CD4-positive, alpha-beta T cell treated with Interleukin-17A for 1 hour (primary cell): ENCODE measurements at places on chromosomes 13 and 19.

- DNase-seq, result no peak
Observed at GRCh38 chr13:97974773-97975172, 21.3 kb downstream of the IPO5 start.

DNA sequence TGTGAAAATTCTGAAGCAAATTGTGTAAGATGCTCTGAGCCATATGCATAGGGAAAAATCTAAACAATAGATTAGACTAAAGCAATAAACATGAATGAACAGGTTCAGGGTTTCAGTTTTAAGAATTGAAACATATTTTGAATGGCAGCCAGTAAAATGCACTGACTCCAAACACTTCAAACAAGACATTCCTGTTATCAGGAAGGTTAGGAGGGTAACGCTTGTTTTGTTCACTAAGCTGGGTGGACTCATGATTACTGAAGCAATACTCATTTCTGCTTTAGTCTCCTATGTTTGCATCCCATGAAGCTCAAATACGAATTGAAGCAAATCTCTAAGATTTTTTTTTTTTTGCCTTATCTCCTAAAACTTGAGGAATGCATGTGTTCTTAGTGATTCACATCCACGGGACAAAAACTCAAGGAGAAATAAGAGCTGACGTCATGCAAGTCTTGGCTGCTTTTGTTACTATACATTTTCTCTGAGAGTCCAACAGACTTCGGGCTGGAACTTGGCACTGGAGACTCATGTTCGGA lies 29.1 kb upstream of the IGFL4 start:
- no peak for DNase-seq

GRCh38 chr19:6935618-6936017 lies 48.2 kb downstream of the ADGRE1 start:
- DNase-seq, result no peak

DNA sequence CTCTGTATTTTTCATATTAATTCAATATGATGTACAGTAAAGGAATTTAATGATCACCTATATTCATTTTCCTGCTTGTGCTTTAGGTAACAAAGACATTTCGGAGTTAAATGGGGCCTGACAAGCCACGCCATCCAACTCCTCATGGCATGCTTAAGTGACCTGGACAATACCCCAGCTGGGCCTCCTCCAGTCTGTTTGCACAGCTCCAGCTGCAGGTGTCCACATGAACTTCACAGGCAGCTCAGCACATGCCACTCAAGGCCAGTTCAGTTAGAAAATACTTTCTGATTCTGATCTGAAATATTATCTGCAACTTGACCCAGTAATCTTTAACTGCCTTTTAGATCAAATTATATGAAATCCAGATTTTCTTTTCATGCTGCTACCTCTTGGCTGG lies 89.6 kb upstream of the SLC15A1 start:
- DNase-seq, result no peak

DNA sequence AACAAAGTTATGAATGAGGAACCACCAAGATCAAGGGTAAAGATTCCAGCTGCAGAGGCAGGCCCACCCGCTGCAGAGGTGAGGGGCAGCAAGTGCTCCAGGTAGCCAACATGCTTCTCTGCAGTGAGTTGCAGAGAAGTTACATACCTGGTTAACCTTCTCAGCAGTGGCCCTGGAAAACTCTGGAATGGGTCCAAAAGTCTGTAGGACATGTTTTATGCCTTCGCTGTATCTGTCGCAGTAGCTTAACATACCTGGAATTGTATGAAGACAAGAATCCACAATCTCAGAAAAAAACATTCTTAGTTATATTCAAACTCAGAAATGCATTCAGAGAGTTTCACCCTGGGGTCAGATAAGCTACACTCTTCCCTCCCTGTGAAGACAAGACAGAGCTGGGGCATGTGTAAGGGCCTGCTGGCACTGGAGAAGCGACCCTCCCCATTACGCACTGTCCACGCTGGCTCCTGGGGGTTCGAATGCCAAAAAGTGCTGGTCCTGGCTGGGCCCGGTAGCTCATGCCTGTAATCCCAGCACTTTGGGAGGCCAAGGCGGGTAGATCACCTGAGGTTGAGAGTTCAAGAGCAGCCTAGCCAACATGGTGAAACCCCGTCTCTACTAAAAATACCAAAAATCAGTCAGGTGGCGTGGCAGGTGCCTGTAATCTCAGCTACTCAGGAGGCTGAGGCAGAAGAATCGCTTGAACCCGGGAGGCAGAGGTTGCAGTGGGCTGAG lies 121.0 kb downstream of the CRYL1 start:
- DNase-seq, result no peak

DNA sequence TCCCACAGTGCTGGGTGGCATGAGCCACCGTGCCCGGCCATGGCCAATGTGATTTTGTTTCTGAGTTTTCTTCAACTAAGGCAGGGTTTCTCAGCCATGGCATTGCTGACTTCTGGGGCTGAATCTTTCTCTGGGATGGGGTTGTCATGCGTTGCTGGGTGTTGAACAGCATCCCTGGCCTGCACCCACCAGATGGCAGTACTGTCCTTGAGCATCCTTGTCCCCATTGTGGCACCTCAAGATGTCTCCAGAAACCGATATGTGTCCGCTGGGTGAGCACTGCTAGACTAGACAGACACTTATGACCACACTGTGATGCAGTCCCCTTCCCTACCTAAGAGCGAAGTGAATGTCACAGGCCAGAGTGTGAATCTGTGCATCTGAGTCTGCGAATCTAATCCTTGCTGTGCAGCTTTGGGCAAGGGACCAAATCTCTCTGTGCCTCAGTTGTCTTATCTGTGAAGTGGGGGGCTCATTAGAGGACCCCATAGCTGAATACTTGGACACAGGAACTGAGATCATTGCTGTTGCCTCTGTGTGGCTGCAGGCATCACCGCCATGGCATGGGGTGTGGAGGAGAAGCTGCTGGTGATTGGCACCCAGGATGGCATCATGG lies 50.3 kb upstream of the SIN3B start:
- peak; percentile 55 for DNase-seq

DNA sequence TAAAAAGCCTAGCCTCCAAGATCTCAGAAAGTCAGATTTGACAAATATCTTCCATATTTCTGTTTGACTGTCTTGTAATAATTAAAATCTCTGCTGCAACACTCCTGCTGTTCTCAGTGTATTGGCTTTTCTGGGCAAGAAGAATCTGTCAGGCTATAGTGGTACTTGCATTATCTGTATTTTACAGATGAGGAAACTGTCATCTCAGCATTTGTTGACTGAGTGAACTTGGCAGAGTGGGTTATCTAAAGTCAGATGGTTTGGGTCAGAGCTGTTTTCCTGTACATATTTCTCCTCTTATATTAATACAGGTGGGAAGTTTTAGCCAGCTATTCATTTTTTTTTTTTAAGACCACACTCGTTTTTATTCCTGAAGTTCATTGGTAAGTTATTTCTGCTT lies 1378.2 kb upstream of the PCDH20 start:
- no peak for DNase-seq

GRCh38 chr13:42028113-42028799 lies 20.2 kb upstream of the DGKH start:
- no peak for DNase-seq

DNA sequence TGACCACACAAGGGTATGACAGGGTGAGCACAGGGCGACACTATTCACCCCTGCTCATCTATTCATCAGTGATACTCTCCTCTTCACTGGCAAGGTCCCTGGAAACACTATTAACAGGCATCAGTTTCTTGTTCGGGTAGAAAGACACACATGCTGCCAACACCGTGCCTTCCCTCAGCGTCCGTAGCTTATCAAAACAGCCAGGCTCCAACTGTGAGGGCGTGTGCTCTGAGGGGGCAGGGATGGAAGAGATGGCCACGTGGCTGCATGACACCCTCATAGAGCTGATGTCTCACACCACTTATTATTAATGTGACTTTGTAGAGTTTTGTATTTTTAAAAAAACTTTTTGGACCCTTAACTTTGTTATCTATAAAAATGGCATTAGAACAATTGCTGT lies 160.3 kb downstream of the ITGBL1 start:
- DNase-seq, result no peak

DNA sequence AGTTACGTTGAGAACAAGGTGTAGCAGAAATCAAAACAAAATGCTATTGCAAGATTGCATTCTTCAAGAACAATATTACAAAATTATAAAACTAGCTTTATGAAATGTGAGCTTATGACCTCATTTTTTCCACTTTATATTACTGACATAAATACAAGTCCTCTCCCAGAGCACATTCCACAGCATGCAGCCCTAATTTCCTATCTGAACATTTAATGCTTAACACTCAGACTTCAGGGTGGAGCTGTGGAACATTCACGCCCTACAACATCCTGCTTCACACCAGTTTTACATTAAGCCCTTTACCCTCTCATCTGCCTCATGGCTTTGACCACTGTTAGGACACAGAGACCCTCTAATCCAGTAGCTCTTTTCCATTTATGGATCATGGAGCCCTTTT lies 65.5 kb downstream of the EPSTI1 start:
- DNase-seq, result no peak

DNA sequence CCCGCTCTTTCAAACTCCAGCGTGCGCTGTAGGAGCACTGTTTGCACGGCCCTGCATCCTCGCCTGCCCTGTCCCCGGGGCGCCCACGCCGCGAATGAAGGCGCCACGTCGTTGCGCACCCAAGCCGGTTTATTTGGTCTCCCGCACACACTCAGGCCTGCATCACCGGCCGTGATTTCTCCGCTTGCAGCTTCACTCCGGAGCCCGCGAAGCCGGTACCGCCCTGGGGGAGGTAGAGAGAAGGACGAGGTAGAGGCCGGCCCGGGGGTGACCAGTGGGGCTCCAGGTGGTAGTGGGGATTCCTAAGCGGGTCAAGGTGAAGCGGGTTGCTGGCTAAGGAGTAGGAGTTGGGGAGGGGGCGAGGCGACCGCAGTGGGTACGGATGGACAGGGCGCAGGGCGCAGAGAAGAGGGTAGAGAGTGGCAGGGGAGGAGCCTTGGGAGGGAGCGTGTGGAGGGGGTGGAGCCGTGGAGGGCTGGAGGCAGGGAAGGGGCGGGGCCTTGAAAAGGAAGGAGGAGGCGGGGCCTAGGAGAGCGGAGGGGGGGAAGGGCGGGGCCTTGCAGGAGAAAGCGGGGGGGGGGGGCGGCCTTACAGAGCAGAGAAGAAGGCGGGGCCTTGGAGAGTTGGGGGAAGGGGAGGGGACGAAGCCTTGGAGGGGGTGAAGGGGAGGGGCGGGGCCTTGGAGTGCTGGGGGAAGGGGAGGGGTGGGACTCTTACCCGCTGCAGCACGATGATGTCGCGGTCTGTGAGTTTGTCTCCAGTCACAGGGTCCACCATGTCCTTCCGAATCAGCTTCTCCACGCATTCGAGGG lies 24.6 kb downstream of the NOSIP start:
- peak; percentile 87 for DNase-seq

DNA sequence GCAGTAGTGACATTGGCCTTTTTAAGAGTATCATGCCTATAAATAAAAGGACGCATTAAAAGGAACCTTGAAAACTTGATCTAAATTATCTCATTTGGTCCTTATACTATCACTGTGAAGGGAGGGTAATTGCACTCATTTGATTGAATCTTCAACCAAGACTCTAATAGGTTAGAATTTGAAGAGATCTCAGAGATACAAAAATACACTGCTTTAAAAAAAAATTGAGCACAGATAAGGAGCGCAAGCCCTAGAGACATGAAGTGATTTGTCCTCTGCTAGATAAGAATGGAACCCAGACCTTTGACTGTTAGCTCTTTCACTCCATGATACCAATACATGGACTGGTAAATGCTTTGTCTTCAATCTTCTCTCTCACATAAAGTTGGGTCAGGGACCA lies 58.2 kb upstream of the RXFP2 start:
- DNase-seq, result no peak

GRCh38 chr19:33391631-33392249 lies 18.2 kb downstream of the CEBPG start:
- DNase-seq, result no peak

- DNase-seq, result no peak
Observed at GRCh38 chr13:47553329-47553977, 447.6 kb downstream of the SUCLA2 start.

- DNase-seq, result no peak
Observed at GRCh38 chr13:94987869-94988268, 275.5 kb upstream of the SOX21 start.

GRCh38 chr19:39299832-39300231 lies 3.6 kb downstream of the IFNL1 start:
- no peak for DNase-seq

- DNase-seq, result peak; percentile 67
Observed at GRCh38 chr19:29587518-29587986, 18.5 kb upstream of the POP4 start.

DNA sequence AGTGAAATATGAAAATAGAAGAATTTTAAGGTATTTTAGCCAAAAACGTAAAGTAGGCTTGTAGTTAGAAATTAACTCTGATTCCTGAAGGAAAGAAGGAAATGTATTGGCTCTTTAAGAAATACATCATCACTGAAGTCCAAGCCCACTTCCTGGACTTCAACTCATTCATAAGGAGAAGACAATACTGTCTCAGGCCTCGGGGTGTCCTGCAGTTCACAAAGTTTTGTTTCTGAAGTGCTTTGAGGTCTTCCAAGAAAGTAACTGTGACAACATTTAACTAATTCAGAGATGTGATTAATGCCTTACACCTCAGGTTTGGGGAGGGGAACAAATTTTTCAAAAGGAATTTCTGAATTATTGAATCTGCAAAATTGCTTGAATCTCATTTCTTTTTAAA lies 65.8 kb upstream of the STARD13 start:
- DNase-seq, result no peak

GRCh38 chr13:46595136-46595884 lies 42.3 kb downstream of the LRCH1 start:
- no peak for DNase-seq

- no peak for DNase-seq
Observed at GRCh38 chr13:33940898-33941297, 122.9 kb downstream of the RFC3 start.

DNA sequence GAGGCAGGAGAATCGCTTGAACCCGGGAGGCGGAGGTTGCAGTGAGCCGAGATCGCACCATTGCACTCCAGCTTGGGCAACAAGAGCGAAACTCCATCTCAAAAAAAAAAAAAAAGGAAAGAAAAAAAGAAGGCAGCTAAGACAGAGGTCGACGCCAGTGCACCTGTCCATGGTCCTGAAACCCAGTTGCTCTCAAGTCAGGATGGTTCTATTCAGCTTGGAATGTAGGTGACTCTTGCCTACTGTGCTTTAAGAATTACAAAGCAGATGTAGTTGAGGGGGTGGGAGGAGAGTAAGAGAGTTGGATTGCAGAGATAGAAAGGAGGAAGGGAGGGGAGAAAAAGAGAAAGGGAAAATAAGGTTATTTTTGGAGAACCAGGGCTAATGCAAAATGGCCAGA lies 18.7 kb downstream of the CACNG7 start:
- no peak for DNase-seq

GRCh38 chr19:56837492-56838023 lies 3.0 kb downstream of the PEG3 start:
- no peak for DNase-seq
